Thymus (tissue), 14 donors: ENCODE measurements at places on chromosomes 3 and 15. TPM values are rescaled to one million over a fixed set of nuclear protein-coding genes. Genes with fewer than 3 reads are reported as not detected.

DNA sequence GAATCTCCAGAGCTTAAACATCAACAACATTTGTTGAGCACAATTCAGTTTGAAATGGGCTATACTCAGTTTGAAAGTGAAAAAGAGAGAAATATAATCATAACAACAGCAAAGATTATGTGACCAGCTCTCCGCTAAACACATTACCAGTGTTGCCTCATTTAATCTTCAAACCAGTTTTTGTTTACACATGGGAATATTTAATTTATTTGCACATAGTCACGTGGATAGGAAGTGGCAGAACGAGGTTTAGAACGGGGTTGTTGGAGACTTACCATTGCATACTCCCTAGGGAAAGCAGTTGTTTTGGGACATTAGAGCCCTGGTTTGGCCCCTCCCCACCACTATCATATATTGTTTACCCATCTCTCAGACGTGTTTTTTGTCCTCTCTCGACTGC lies 77.2 kb downstream of the IL1RAP start:
- H3K4me1 ChIP-seq, result no peaks in the 10 kb centered on the region
- no peak for DNase-seq
- no peaks in the 10 kb centered on the region for H3K36me3 ChIP-seq
- H3K27me3 ChIP-seq, result no peaks in the 10 kb centered on the region
- no peak overlapping the region for H3K27ac ChIP-seq

Gene CCR3
- 0.33 TPM for total RNA-seq

DNA sequence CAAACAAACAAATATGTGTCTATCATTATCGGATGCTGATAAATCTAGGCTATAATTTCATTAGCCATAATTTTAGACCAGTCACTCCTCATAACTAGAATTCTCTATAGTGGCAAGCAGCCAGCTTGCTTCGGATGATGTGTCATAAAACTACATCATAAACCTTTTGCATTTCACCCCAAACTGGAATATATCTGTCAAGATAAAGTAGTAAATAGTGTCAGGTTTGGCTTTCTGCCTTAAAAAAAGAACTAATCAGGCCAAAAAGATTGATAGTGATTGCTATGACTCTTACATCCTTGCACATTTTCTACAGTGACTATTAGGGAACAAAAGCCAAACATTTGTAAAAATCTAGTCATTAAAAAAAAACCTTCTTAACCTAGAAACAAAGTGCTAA lies 51.0 kb downstream of the DPPA2 start:
- no peak for DNase-seq
- no peaks in the 10 kb centered on the region for H3K27me3 ChIP-seq
- H3K4me3 ChIP-seq, result no peak overlapping the region
- H3K4me1 ChIP-seq, result no peaks in the 10 kb centered on the region

GRCh38 chr3:143653935-143654334 lies 194.3 kb downstream of the SLC9A9 start:
- no peak for DNase-seq
- H3K27ac ChIP-seq, result no peak overlapping the region
- H3K4me3 ChIP-seq, result no peak overlapping the region
- peaks cover 4% of the 10 kb centered on the region for H3K36me3 ChIP-seq

DNA sequence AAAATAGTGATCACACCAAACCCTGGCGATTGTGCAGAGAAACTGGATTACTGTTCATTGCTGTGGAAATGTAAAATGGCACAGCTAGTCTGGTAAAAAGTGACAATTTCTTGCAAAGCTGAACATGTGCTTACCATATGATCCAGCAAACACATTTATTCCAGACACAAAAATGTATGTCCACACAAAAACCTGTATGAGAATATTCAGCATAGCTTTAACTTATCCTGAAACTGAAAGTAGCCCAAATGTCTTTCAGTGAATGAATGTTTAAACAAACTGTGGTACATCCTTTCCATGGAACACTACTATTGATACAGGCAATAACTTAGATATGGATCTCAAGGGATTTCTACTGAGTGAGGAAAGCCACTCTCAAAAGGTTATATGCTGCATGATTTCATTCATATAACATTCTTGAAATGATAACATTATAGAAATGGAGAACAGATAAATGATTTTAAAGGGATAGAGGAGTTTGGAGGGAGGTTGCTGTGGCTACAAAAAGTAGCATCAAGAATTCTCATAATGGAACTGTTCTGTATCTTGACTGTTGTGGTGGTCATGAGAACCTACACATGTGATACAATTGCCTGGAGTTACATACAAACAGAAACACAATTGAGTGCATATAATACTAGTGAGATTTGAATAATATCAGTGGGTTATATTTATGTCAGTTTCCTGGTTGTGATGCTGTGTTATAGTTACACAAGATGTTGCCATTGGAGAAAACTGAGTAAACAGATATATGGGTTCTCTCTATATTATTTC lies 70.7 kb upstream of the DPH6 start:
- no peak for DNase-seq
- no peaks in the 10 kb centered on the region for H3K36me3 ChIP-seq
- no peak overlapping the region for H3K4me3 ChIP-seq
- H3K27me3 ChIP-seq, result no peaks in the 10 kb centered on the region
- no peaks in the 10 kb centered on the region for H3K4me1 ChIP-seq

Gene FRMD5
- total RNA-seq, result 0.09 TPM

Gene ASB14
- not detected for total RNA-seq

- no peak overlapping the region for H3K4me3 ChIP-seq
- no peak overlapping the region for H3K27ac ChIP-seq
- no peaks in the 10 kb centered on the region for H3K4me1 ChIP-seq
Measured at GRCh38 chr3:193605876-193606275, 12.9 kb downstream of the OPA1 start.

Gene CD96
- 80.2 TPM for total RNA-seq

Gene LINGO1
- total RNA-seq, result 0.24 TPM

Gene ZKSCAN7
- 8.0 TPM for total RNA-seq

DNA sequence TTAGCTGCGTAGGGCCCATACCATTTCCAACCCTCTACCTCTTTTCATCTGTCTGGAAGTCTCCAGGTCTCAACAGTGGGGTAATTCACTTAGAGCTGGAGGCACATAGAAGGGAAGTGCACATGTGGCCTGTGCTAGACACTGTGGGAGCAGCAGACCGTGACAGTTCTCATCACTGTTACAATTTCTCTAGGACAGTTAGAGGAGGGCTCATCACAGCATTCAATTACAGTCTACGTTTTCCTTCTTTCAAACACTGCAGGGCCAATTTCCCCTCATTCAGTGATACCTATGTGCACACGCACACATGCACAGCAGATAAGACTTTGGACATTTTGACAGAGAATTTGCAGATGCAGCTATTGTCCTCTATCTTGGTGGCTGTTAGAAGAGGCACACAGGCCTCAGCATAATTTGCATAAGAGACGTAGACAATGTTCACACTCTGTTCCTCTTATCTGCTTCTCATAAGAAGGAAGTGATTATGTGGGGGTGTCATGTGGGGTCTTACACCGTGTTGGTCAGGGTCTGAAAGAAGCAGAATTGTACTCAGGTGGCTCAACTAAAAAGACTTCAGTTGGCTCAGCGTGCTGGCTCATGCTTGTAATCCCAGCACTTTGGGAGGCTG lies 12.6 kb upstream of the HRG start:
- no peak overlapping the region for H3K27ac ChIP-seq
- DNase-seq, result no peak
- no peaks in the 10 kb centered on the region for H3K4me1 ChIP-seq
- no peak overlapping the region for H3K4me3 ChIP-seq
- H3K27me3 ChIP-seq, result no peaks in the 10 kb centered on the region

DNA sequence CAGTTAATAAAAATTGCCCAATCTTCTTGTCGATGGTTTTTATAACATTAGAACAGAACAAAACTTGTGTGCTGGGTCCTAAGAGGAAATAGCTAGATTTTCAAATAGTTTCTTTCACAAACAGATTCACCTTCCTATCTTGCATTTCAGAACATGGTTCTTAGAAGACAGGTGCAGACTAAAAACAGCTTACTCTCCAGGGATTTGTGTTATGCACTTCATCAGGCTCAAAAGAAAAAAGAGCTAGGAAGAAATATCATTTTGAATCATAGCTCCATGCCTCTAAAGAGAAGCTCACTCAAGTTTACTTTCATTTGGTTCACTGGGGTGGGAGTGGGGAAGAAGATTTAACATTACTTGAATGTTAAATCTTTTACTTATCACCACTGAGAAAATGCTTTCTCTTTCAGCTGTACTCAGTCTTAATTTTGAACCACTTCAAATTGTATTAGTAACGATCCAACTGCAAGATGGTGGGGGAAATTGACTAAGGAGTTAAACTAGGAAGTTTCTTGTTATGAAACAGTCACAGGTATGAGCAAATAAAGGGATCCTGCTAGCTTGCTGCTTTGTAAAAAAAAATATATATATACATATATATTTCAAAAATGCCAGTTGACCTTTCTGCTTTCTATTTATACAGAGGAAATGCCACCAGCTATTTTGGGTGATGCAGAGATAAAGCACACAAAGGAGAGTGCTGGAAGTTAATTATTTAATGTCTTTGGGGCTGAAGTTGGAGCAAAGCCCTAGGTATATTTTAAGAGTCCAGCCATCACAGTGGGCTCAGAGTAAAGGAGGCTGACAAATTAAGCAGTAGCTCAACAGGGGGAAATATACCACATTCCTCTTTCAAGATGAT lies 28.3 kb upstream of the NUDT16 start:
- DNase-seq, result no peak
- H3K27ac ChIP-seq, result no peak overlapping the region
- H3K36me3 ChIP-seq, result no peaks in the 10 kb centered on the region

Gene ZIC1
- not detected for total RNA-seq

- H3K4me1 ChIP-seq, result peaks cover 3% of the 10 kb centered on the region
- H3K27ac ChIP-seq, result no peak overlapping the region
Measured at GRCh38 chr15:70856884-70857561, 3.1 kb upstream of the LARP6 start.

GRCh38 chr15:101014921-101015841 lies 96.0 kb downstream of the LRRK1 start:
- H3K27me3 ChIP-seq, result no peaks in the 10 kb centered on the region
- peaks cover 6% of the 10 kb centered on the region for H3K4me1 ChIP-seq

GRCh38 chr3:161274691-161275298 lies 53.7 kb downstream of the NMD3 start:
- no peak overlapping the region for H3K4me3 ChIP-seq
- DNase-seq, result peak; percentile 21
- H3K27me3 ChIP-seq, result no peaks in the 10 kb centered on the region
- no peaks in the 10 kb centered on the region for H3K4me1 ChIP-seq
- H3K27ac ChIP-seq, result no peak overlapping the region

Gene TMOD2
- 5.7 TPM for total RNA-seq

Gene CFAP100
- not detected for total RNA-seq

DNA sequence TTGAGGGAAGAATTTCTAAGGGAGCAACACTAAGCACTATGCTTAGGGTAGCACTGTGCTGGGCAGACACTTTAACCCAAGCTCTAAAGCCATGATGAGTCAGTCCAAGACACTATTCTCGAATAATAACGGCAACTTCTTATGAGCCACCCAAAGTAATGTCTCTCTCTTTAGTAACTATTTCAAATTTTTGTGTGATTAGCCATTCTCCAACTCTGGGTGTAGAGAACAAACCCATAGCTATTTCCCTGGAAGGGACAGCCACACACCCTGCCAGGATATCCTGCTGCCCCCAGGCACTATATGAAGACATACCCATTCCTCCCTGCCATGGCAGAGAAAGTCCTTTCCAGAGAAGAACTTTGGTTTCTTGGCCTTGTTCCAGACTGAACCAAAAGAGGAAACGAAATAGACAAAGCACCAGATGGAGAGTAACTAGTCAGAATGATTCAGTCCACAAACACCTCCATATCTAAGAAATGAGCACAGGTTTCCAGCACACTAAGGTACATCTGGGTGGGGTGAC lies 384.9 kb upstream of the THBS1 start:
- H3K27me3 ChIP-seq, result no peaks in the 10 kb centered on the region
- H3K36me3 ChIP-seq, result no peaks in the 10 kb centered on the region
- H3K4me1 ChIP-seq, result no peaks in the 10 kb centered on the region
- no peak overlapping the region for H3K27ac ChIP-seq

Gene CHRNA3
- total RNA-seq, result 22.0 TPM
